ENCODE measurements at places on chromosomes 13 and 19.

DNA sequence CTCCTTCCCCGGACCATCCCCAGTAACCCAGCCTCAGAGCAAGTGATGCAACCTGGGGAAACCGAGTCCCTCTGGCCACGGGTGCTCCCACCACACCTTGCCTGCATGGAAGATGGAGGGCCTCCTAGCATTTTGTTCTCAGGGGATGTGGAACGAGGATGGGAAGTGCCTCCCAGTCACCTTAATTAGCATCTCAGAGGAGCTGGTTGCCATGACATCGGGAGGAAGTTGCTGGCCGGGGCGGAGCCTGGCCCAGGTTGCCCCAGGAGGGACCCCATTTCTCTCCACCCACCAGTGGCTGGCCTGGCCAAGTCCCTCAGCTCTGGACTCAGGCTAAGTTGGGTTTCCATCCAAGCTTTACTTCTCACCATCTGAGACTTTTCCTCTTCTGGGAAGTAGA, 24.1 kb upstream of the PTPRS start:
- DNase-seq: no peak

- DNase-seq: no peak
Observed at GRCh38 chr13:24742294-24742693, 21.7 kb upstream of the RNF17 start.

- peak; percentile 92 for DNase-seq
Observed at GRCh38 chr13:33542309-33543088, 256.9 kb upstream of the STARD13 start.

DNA sequence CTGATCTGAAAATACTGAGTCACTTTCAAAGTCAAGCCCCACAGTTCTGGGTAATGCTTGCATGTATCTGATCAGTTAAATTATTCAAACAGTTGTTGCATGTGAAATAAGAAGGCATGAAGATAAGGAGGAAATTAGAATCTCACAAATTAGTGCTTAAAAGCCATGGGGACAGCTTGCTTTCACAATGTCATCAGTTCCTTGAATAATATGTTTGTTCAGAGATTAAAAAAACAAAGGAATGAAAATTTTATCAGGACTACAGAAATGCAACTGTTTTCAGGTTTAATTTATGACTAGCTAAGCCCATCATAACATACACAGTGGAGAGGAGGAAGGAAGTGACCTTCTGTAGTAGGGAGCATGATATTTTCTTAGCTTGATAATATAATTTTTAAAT, 150.1 kb downstream of the OXGR1 start:
- no peak for DNase-seq

GRCh38 chr13:73943137-73943964, 190.9 kb downstream of the KLF12 start:
- DNase-seq: no peak

- DNase-seq: no peak
Observed at GRCh38 chr13:104984296-104984818, 1551.1 kb downstream of the EFNB2 start.

Data from GM04503 (cell line).